Stimulated activated CD8-positive, alpha-beta memory T cell treated with anti-CD3 and anti-CD28 coated beads, Interleukin-7, amount 100 ng/mL, for 24 hours (primary cell): ENCODE measurements at places on chromosomes 13 and 19.

DNA sequence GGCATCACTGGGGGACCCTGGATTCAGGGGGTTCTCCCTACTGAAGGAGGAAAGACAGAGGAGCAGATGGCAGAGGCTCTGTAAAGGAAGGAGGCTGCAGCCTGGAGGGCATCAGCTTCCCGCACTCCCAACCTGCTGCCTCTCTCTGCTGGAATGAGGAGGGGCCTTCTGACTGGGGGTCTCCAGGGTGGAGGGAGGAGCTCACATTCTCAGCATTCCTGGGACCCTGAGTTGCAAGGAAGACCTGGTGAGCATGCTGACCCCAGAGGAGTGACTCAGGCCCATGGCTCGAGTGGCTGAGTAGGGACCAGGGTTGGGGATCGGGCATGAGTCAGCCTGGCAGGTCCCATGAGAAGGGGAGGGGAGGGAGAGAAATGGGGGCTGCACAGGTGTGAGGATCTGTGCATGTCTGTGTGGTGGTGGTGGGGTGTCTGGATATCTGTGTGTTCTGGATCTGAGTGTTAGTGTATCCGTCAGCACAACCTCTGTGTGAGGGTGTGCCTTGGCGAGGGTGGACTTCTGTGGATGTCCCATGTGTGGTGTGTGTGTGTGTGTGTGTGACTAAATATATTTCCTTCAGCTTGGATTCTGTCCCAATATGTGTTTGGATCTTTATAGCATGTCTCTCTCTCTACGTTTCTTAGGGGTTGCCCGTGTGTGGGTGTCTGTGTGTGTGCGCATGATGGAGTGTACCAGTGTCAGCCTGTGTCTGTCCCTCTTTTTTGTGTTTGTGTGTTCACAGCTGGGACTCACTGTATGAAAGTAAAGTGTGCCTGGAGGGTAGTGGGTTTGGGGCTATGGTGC is 4.6 kb downstream of the AXL start:
- DNase-seq, result no peak

DNA sequence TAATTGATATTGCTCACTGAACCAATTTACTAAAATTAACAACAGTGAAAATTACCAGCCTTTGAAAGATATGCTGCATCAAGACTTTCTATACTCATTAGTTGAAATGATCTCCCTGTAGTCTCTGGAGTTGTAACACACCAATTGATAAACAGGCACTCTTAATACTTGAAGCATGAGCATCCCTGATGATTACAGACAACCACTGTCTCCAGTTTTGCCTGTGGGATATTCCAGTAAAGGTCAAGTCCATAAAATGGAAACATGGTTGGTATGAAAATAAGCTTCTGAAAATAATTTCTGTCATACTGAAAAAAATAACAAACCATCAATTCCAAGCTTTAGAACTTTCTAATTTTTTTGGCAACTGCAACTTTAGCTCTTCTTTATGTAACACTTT is 405.8 kb downstream of the SPRY2 start:
- no peak for DNase-seq

DNA sequence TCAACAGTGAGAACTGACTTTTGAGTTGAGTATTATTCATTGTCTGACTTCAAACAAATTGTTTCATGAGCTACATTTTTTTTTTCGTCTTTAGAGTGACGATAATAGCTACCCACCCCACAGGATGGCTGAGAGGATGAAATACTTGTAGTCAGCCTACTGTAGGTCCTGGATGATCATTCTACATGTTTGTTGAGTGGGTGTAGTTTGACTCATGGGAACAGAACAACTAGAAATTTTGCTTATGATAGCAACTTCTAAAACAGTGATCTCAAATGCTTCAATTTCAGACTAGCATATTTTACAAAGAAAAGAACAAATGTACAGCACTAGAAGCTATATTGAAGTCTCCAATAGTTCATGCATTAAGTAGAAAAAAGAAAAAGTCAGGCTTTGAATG is 651.8 kb downstream of the PCDH9 start:
- no peak for DNase-seq

DNA sequence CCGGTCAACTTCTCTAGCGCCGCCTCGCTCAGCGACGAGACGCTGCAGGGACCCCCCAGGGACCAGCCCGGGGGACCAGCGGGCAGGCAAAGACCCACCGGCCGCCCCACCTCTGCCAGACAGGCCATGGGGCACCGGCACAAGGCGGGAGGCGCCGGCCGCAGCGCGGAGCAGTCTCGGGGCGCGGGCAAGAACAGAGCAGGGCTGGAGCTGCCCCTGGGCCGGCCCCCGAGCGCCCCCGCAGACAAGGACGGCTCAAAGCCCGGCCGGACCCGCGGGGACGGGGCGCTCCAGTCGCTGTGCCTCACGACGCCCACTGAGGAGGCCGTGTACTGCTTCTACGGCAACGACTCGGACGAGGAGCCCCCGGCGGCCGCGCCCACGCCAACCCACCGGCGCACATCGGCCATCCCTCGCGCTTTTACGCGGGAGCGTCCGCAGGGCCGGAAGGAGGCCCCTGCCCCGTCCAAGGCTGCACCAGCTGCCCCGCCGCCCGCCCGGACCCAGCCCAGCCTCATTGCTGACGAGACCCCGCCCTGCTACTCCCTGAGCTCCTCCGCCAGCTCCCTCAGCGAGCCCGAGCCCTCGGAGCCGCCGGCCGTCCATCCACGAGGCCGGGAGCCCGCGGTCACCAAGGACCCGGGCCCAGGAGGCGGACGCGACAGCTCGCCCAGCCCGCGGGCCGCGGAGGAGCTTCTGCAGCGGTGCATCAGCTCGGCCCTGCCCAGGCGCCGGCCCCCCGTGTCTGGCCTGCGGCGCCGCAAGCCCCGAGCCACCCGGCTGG is 11.3 kb downstream of the C19orf25 start:
- DNase-seq, result no peak

DNA sequence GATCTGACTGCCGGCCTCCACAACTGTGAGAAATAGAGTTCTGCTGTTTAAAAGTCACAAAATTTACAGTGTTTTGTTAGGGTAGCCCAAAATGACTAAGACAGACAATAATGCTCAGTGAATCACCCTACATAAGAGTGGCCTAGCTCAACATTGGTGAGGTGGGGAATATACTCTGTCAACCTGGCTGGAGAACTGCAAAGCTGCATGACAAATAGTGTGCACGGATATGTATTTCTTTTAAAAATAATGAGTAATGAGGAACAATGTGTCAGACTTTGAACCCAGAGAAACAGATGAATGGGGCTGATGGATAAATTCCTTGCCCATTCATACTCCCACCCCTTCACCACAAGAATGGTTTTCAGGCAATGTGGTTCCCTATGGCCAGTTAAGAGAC is 372.4 kb downstream of the SUCLA2 start:
- DNase-seq, result no peak

GRCh38 chr13:37070145-37070695 is 10.7 kb upstream of the SUPT20H start:
- DNase-seq, result no peak

DNA sequence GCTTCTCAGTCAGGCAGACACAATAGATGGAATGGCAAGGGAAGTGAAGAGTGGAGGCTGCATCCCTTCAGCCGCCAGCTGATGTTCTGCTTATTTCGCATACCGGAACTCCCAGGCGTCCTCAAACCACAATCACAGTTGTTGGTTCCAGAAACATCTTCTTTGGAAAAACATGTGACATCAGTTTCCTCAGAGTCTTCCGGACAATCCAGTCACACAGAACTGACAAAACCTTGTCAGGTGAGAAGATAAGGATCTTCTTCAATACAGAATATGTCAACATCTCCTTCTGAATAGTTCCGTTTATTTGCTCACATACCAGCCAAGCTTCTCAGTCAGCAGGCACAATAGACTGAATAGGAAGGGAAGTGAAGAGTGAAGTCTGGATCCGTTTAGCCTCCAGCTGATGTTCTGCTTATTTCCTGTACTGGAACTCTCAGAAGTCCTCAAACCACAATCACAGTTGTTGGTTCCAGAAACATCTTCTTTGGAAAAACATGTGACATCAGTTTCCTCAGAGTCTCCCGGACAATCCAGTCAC is 45.1 kb upstream of the CEACAM21 start:
- DNase-seq, result no peak

DNA sequence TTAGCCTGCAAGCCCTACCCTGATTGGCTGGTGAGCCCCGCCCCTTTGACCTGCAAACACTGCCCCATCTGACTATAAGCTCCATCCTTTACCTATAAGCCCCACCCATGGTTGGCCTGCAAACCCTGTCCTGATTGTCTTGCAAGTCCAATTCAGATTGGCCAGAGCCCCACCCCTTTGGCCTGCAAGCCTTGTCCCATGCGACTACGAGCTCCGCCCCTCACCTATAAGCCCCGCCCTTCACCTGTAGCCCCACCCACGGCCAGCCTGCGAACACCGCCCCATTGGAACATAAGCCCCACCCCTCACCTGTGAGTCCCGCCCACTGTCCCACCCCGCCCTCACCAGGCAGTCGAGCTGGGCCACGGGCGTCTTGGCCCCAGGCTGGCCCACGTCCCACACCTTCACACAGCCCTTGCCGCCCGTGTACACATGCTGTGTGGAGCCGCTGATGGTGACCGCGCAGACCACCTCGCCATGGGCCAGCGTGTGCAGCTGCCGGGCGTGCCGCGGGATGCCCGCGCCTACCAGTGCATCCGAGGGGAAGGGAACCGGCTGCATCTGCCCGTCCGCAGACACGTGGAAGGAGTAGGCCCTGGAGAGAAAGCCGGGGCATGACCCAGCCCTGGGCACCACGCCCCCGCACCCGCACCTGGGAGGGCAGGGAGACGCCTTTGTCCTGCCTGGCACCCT is 22.9 kb downstream of the TLE2 start:
- no peak for DNase-seq

DNA sequence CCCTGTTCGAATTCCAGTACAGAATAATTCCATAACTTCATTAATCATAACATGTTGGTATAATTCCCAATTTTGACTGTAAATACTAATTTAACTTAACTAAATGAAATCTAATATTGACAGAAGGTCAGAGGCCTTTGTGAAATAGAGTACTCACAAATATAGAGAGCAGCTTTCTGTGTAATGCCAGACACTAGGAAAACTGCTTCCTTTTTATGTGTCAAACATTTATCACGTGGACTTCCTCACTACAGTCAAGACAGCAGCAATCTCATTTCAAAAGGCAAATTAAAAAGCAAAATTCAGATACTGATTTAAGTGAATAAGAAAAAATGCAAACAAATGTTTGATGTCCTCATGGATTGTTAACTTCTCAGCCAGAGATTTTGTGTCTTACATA is 13.1 kb downstream of the ITM2B start:
- DNase-seq, result no peak

GRCh38 chr13:20241593-20241992 is 9.5 kb upstream of the GJB6 start:
- no peak for DNase-seq

- no peak for DNase-seq
These were observed 27.1 kb upstream of the IGFL1 start for GRCh38 chr19:46202426-46202825.
